ENCODE measurements at places on chromosomes 13 and 19.

DNA sequence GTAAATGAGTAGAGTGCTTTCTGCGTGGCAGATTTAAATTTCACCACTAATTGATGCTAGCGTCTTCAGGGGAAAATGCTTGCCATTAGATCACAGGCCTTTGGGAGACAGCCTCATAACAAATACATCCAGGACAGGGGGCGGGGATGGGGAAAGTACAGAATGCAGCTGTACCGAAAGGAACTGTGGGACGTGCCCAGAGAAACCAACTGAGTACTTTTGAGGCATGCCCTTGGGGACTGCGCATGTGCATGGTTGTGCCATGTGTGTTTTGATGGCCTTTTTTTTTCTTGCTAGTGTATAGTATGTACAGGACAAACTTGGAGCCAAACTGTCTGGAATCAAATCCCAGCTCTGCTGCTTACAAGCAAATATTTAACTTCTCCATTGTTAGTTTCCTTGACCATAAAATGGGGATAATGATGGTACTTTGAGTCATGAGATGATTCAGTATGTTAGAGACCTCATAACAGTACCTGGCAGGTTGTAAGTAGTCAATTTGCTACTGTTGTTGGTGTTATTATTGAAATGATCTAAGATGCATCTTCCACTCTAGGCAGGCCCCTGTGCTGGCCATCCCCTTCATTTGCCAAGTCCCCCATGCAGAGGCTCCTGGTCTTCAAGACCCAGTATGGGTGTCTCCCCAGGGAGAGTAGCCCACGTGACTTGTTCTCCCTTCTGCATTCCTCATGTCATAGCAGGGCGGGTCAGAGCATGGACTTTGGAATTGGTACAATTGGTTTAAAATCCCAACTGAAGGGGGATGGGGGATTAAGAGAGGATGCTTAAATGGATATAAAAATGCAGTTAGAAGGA, 68.3 kb upstream of the NPAS1 start:
- no peaks in the 10 kb centered on the region for H3K36me3 ChIP-seq
- peak overlapping the region; percentile 68 for H3K27ac ChIP-seq
- H3K4me3 ChIP-seq, result no peak overlapping the region
- H3K27me3 ChIP-seq, result no peaks in the 10 kb centered on the region
- peak; percentile 90 for DNase-seq

- no peaks in the 10 kb centered on the region for H3K27me3 ChIP-seq
- DNase-seq, result no peak
- H3K27ac ChIP-seq, result no peak overlapping the region
- H3K4me1 ChIP-seq, result no peaks in the 10 kb centered on the region
- H3K36me3 ChIP-seq, result no peaks in the 10 kb centered on the region
Observed at GRCh38 chr13:59477011-59477410, 686.7 kb downstream of the DIAPH3 start.

DNA sequence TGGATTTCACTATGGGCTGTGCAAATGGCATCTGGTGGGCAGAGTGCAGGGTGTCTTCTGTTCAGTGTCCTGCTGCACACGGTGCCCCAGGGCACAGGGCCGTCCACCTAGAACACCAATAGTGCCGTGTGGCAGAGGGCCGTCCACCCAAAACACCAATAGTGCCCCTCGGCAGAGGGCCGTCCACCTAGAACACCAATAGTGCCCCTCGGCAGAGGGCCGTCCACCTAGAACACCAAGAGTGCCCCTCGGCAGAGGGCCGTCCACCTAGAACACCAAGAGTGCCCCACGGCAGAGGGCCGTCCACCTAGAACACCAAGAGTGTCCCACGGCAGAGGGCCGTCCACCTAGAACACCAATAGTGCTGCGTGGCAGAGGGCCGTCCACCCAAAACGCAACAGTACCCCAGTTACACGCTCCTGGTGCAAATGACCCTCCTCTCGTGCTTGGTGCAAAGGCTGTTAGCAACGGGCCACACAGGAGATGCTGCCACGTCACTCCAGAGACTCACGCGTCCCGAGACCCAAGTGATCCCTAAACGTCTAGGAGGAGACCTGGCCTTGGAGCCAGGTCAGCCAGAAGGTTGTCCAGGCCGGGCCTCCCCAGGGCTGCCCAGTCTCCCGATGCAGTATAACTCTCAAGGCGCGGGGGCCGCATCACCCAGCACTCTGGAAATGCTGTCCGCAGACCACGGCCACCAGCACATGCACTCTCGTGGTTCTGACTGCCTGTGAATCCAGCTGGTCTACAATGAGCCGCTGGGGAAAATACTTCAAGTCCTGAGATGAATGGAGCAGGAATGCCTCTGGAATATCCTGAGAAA, 51.5 kb downstream of the RASA3 start:
- H3K27ac ChIP-seq, result no peak overlapping the region
- no peak for DNase-seq
- H3K4me3 ChIP-seq, result no peak overlapping the region
- no peaks in the 10 kb centered on the region for H3K36me3 ChIP-seq
- peaks cover 5% of the 10 kb centered on the region for H3K4me1 ChIP-seq

DNA sequence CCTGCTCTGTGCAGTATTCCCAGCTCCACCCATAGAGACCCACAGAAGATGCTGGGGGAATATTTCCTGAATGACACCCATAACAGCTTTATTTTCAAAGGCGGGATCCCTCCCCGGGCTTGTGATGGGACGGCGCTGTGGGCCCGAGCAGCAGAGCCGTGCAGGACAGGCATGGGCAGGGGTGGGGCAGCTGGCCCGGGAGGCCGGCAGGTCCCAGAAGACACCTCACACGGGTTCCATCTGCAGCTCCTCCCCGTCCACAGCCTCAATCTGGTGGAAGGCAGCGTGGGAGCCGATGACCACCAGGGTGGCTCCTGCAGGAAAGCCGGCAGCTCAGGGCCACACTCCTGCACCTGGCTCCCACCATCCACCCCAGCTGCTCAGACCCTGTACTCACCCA, 2.5 kb downstream of the RABAC1 start:
- no peaks in the 10 kb centered on the region for H3K27me3 ChIP-seq
- H3K36me3 ChIP-seq, result no peaks in the 10 kb centered on the region
- DNase-seq, result peak; percentile 57
- H3K4me1 ChIP-seq, result peaks cover 4% of the 10 kb centered on the region

DNA sequence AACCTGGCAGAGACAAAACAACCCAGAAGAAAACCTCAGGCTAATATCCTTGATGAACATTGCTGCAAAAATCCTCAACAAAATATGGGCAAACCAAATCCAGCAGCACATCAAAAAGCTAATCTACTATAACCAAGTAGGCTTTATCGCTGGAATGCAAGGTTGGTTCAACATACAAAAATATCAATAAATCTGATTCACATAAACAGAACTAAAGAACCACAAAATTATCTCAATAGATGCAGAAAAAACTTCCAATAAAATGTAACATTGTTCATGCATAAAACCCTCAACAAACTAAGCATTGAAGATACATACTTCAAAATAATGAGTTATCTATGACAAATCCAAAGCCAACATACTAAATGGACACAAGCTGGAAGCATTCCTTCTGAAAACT, 8.8 kb downstream of the ZNF724 start:
- H3K4me1 ChIP-seq, result no peaks in the 10 kb centered on the region
- H3K4me3 ChIP-seq, result no peak overlapping the region
- H3K36me3 ChIP-seq, result no peaks in the 10 kb centered on the region
- H3K27me3 ChIP-seq, result no peaks in the 10 kb centered on the region
- no peak for DNase-seq

Measured in colonic mucosa (tissue), 4 donors.